Astrocyte (in vitro differentiated cells and primary cell): ENCODE measurements at places on chromosomes 7 and 10. TPM values are rescaled to one million over a fixed set of nuclear protein-coding genes. Genes with fewer than 3 reads are reported as not detected.

- peaks cover 11% of the 10 kb centered on the region for H3K4me1 ChIP-seq
- H3K36me3 ChIP-seq, result no peaks in the 10 kb centered on the region
- no peaks in the 10 kb centered on the region for H3K27me3 ChIP-seq
- H3K27ac ChIP-seq, result peak overlapping the region; percentile 32
Measured at GRCh38 chr7:40579401-40579800, 444.6 kb downstream of the SUGCT start.

DNA sequence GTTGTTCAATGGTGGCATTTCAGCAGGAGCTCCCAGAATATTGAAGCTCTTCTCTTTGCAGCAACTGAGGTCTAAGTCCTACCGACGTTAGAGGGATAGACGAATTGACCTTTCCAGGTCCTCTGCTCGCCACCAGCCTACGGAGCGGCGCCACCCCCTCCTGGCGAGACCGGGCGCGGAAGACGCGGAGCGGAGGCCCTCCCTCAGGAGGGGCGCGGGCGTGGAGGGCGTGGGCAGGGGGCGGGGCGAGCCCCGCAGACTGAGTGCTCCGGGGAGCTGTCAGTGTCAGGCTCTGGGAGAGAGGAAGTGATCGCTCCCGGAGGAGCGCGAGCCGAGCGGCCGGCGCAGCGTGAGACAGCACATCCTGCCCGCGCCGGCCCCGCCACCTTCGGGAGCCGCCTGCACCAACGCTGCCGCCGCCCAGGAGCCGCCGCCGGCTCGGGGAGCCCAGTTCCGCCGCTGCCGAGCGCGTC is at the start of gene DYNC1I1:
TSS of gene DYNC1I1 (plus strand) at position 257 of the 473 bp plus-strand sequence. CDS start 32,176 bp downstream, outside the sequence.
- H3K27me3 ChIP-seq, result no peaks in the 10 kb centered on the region
- peak; percentile 42 for DNase-seq
- H3K4me3 ChIP-seq, result peak within 1 kb of the TSS; percentile 68
- H3K36me3 ChIP-seq, result no peaks in the 10 kb centered on the region

- no peak overlapping the region for H3K27ac ChIP-seq
- peak; percentile 36 for DNase-seq
- peaks cover under 1% of the 10 kb centered on the region for H3K36me3 ChIP-seq
- peaks cover 17% of the 10 kb centered on the region for H3K4me1 ChIP-seq
- H3K4me3 ChIP-seq, result no peak overlapping the region
- no peaks in the 10 kb centered on the region for H3K27me3 ChIP-seq
Measured at GRCh38 chr10:21721000-21721665, 187.1 kb downstream of the MLLT10 start.

DNA sequence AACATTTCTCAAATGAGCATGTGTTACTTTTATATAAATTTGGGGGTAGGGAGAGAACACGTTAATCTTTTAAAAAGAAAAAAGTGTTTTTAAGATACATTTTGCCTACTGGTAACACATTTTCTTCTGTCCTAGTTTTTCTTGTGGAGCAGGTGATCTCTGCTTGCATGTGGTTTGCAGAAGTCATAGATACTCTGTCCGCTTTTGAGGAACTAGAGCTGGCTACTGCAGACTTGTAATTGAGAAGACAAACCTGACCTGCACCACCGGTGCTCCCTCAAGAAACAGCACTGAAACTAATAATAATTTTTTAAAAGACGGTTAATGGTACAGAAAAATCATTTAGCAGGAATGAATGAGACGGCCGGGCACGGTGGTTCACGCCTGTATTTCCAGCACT is 243.1 kb downstream of the KIAA1217 start:
- no peaks in the 10 kb centered on the region for H3K36me3 ChIP-seq
- no peak overlapping the region for H3K4me3 ChIP-seq
- DNase-seq, result no peak

DNA sequence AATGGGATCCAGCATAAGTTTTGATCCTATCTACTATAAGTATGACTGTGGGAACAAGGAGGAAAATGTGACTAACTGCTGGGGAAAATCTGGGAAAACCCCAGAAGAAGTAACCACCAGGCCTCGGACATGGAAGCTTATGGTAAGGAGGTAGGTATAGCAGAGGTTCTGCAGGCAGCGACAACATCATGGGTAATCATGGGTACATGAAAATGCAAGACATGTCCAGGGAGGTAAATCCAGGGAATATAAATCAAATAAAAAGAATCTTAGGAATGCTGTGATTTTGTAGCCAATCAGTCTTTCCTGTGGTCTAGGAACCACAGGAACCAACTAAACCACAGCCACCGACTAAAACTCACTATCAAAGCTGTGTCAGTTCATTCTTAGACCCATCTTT is 168.3 kb upstream of the NPY start:
- H3K36me3 ChIP-seq, result no peaks in the 10 kb centered on the region
- no peak overlapping the region for H3K27ac ChIP-seq
- no peaks in the 10 kb centered on the region for H3K4me1 ChIP-seq
- peak; percentile 10 for DNase-seq

DNA sequence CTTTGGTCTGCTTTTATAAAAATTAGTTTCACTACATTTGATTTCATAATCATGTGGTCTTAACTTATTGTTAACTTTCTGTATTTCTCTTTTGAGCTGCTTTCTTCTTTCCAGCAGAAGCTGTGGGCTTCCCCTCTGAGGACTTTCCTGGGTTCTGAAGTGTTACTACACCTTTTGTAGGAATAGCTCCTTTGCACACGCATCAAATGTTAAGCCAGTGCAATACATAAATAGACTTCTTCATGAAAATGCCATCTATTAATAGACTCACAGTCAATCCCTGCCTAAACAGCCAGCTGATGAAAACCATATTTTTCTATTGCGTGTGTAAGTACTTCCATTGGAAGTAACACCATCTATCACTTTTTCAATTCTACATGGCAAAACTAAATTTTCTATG is 1.5 kb downstream of the ABCB4 start:
- no peaks in the 10 kb centered on the region for H3K36me3 ChIP-seq
- H3K27ac ChIP-seq, result peak overlapping the region; percentile 60
- DNase-seq, result no peak
- H3K27me3 ChIP-seq, result peaks cover 8% of the 10 kb centered on the region
- H3K4me3 ChIP-seq, result no peak overlapping the region

DNA sequence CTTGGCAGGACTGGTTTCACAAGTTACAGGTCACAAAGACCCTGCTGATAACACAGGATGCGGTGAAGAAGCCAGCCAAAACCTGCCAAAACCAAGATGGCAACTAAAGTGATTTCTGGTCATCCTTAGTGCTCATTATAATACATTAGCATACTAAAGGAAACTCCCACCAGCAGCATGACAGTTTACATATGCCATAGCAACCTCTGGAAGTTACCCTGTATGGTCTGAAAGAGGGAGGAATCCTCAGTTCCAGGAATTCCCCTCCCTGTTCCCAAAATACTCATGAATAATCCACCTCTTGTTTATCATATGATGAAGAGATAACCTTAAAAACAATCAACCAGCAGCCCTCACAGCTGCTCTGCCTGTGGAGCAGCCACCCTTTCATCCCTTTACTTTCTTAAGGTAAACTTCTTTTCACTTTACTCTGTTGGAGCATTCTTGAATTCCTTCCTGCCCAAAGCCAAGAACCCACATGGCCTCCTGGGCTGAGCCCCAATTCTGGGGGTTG is 21.9 kb downstream of the DPY19L1 start:
- H3K27me3 ChIP-seq, result no peaks in the 10 kb centered on the region
- H3K4me1 ChIP-seq, result no peaks in the 10 kb centered on the region
- H3K36me3 ChIP-seq, result peaks cover 9% of the 10 kb centered on the region
- H3K4me3 ChIP-seq, result no peak overlapping the region
- peak; percentile 56 for DNase-seq

GRCh38 chr10:31261511-31262311 is 57.3 kb upstream of the ZEB1 start:
- peak overlapping the region; percentile 31 for H3K4me3 ChIP-seq
- no peaks in the 10 kb centered on the region for H3K27me3 ChIP-seq
- H3K27ac ChIP-seq, result peak overlapping the region; percentile 73
- H3K4me1 ChIP-seq, result peaks cover 28% of the 10 kb centered on the region

GRCh38 chr7:2129323-2130095 is 103.2 kb downstream of the MAD1L1 start:
- H3K36me3 ChIP-seq, result no peaks in the 10 kb centered on the region
- H3K27me3 ChIP-seq, result no peaks in the 10 kb centered on the region
- DNase-seq, result no peak
- no peaks in the 10 kb centered on the region for H3K4me1 ChIP-seq
- no peak overlapping the region for H3K27ac ChIP-seq

- no peak overlapping the region for H3K27ac ChIP-seq
- no peak overlapping the region for H3K4me3 ChIP-seq
- H3K27me3 ChIP-seq, result no peaks in the 10 kb centered on the region
- DNase-seq, result no peak
- H3K36me3 ChIP-seq, result no peaks in the 10 kb centered on the region
Measured at GRCh38 chr7:26991796-26992195, 104.0 kb downstream of the HOXA1 start.

DNA sequence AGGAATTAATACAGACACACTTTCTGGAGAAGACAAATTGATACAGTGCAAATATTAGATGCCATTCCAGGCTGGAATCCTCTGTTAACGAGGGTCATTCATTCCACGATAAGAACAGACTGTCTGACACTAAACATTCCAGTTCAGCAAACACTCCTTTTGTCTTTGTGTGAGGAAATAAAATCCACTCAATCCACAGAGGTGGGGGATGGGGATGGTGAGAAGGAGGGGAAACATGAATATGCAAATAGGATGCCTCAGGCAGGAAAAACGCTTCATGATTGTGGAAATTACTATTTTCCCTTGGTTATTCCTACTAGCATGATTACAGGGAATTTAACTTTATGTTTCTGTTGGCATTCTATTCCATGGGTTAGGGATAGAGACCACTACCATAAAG is 196.9 kb upstream of the CDCA7L start:
- no peak overlapping the region for H3K4me3 ChIP-seq
- H3K36me3 ChIP-seq, result no peaks in the 10 kb centered on the region
- no peak overlapping the region for H3K27ac ChIP-seq
- peaks cover under 1% of the 10 kb centered on the region for H3K4me1 ChIP-seq

GRCh38 chr7:25894002-25894901 is 257.7 kb upstream of the NFE2L3 start:
- DNase-seq, result no peak
- no peak overlapping the region for H3K4me3 ChIP-seq
- no peak overlapping the region for H3K27ac ChIP-seq
- H3K36me3 ChIP-seq, result no peaks in the 10 kb centered on the region
- peaks cover 10% of the 10 kb centered on the region for H3K27me3 ChIP-seq
- no peaks in the 10 kb centered on the region for H3K4me1 ChIP-seq

- H3K27ac ChIP-seq, result no peak overlapping the region
- H3K36me3 ChIP-seq, result no peaks in the 10 kb centered on the region
- DNase-seq, result peak; percentile 85
- H3K27me3 ChIP-seq, result peaks cover 4% of the 10 kb centered on the region
Measured at GRCh38 chr10:119197921-119198320, 9.4 kb upstream of the GRK5 start.

DNA sequence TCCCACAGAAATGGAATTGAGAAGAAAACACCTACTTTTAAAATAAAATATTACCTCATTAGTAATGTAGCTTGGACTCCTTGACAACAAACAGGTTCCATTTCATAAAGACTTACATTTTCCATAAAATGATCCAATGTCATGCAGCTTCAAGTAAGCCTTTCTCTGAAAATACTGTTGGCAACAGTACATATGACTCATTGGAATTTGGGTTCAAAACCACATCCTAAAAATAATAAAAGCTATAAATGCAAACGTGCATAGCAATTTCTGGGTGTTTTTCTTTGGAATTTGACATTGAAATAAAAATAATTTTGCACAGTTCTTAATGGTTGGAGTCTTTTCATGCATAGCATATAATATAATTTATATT is 47.9 kb downstream of the FHIP2A start:
- no peaks in the 10 kb centered on the region for H3K27me3 ChIP-seq
- H3K36me3 ChIP-seq, result peaks cover 2% of the 10 kb centered on the region
- DNase-seq, result peak; percentile 89
- peak overlapping the region; percentile 74 for H3K27ac ChIP-seq
- H3K4me3 ChIP-seq, result no peak overlapping the region
- peaks cover 14% of the 10 kb centered on the region for H3K4me1 ChIP-seq

GRCh38 chr10:85621562-85621961 is 745.0 kb downstream of the GRID1 start:
- no peak overlapping the region for H3K27ac ChIP-seq
- no peaks in the 10 kb centered on the region for H3K27me3 ChIP-seq
- no peak for DNase-seq
- H3K4me3 ChIP-seq, result no peak overlapping the region
- no peaks in the 10 kb centered on the region for H3K36me3 ChIP-seq

DNA sequence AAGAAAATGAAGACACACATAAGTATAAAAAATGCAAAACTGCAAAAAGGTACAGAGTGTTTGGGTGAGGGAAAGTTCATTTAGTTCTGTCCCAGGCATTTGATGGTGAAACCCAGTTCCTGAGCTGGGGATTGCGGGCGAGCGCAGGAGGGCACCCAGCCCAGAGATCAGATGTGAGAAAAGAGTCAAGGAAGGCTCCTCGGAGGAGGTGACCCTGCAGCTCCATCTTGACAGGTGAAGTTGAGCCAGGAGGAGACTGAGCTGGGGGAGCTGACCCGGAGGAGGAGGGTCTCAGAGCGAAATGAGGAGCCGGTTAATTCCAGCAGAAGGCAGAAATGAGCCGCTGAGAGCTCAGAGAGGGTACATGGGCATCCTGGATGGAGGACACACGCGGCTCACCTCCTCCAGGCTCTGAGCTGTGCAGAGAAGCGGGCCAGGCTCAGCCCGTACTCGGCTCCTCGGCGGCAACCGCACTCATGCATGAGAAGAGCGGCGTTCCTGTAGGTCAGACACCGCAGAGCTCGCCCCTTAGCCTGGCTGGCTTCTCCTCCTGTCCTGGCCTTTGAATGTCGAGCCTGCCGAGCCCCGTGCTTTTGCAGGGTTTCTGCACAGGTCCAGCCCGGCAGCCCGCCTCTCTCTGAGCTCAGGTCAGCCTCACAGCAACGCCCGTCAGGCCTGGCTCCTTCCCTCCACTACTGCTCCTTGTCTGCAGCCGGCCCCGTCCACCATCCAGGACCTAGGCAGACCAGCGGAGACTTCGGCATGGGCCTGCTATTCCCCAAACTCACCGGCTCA is 9.5 kb upstream of the RAMP3 start:
- no peak overlapping the region for H3K27ac ChIP-seq
- peaks cover 8% of the 10 kb centered on the region for H3K27me3 ChIP-seq
- DNase-seq, result no peak
- H3K36me3 ChIP-seq, result no peaks in the 10 kb centered on the region

- H3K27ac ChIP-seq, result no peak overlapping the region
- no peaks in the 10 kb centered on the region for H3K36me3 ChIP-seq
- no peaks in the 10 kb centered on the region for H3K4me1 ChIP-seq
- DNase-seq, result no peak
- H3K27me3 ChIP-seq, result no peaks in the 10 kb centered on the region
- H3K4me3 ChIP-seq, result no peak overlapping the region
Measured at GRCh38 chr7:124655990-124656389, 109.6 kb downstream of the GPR37 start.

DNA sequence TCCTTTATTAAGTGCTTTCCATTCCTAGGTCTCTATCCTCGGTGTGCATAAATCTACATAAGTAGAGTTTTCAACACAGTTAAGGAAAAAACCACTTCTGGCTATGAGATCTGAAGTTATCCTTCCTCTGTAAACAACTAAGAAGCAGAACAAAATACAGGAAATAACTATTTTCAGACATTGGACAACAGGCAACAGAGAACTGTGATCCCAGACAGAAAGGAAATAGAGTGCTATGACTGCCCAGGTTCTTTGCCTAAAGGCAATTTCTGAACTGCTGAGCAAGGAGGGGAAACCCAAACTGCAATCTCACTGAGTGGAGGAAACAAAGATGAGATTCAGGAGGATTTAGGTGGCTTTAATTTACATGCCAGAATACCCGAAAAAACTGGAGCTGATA is 285.4 kb downstream of the SNX13 start:
- H3K4me3 ChIP-seq, result no peak overlapping the region
- no peak overlapping the region for H3K27ac ChIP-seq
- no peak for DNase-seq
- H3K4me1 ChIP-seq, result peaks cover 11% of the 10 kb centered on the region

TRUB1 gene
- 23.0 and 25.3 TPM in 2 replicates for total RNA-seq

FRMD4A gene
- total RNA-seq, result 59.0 and 82.5 TPM in 2 replicates

WEE2 gene
- total RNA-seq, result not detected in 2 replicates

XRCC2 gene
- 1.2 and 1.6 TPM in 2 replicates for total RNA-seq

NXPH1 gene
- total RNA-seq, result 0.16 TPM in 1 of 2 replicates, not detected in the other

SOSTDC1 gene
- 0.14 and 0.23 TPM in 2 replicates for total RNA-seq
